ENCODE measurements at places on chromosomes 2 and 18.

DNA sequence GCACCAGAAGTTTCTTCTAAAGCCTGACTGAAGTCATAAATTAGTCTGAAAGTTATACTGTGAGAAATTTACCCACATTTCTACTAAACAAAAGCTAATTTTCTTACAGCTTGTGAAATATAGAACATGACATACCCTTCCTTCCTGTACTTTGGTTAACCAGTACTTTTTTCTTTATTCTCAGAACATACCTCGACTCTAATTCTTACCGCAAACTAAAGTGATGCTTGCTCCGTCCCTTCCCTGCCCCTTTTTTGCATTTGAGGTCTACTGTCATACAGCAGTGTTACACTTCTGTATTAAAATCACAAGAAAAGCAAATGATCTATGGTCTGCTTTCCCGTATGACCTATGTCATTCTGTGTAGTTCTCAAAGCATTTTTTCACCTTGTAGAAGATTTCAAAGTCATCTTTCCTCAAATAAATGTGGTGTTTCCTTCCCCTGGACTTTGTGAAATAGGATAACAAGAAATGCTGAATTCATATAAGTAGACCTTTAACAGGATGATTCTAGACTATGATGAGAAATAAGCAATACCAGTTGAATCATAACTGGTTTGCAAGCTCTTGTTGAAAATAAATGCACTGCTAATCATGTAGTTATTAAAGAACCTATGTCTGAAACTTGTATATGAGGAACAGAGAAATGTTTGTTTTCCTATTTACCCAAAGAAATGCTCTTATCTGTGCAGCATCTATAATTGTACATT is 30.4 kb downstream of the CYTIP start:
- DNase-seq, result peak; percentile 38

DNA sequence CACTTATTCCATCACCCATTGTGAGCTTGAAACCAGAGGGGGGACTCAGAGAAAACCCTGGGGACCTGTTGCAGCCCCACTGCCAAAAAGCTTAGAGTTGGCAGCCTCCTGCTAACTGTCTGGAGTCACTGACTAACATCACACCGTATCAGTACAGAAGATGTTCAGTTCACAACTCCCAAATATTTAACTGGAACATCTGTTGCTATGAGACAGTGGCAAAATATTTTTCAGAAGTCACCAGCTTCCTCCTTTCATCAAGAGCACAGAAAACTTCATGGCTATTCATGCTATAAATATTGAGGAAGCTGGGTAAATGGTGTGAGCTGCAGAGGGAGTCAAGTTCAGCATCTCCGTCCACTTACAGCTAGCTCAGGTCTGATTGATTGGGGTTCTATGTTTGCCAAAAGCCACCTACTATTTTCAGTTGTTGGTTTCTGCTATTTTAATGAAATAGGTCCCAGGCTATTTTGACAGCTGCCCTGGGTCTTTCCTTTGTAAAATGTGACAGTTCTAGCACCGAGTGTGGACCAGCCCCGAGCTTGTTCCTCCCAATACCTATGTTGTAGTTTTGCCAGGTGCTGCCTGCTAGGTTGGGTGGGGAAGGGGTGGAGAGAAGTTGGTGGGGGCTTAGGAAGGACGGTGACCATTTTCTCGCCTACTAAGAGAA is 9.8 kb downstream of the TUBB6 start:
- peak; percentile 25 for DNase-seq

GRCh38 chr18:30527226-30527625 is 515.3 kb downstream of the DSC3 start:
- no peak for DNase-seq

- no peak for DNase-seq
Observed at GRCh38 chr2:241014764-241015163, 16.3 kb downstream of the SNED1 start.

DNA sequence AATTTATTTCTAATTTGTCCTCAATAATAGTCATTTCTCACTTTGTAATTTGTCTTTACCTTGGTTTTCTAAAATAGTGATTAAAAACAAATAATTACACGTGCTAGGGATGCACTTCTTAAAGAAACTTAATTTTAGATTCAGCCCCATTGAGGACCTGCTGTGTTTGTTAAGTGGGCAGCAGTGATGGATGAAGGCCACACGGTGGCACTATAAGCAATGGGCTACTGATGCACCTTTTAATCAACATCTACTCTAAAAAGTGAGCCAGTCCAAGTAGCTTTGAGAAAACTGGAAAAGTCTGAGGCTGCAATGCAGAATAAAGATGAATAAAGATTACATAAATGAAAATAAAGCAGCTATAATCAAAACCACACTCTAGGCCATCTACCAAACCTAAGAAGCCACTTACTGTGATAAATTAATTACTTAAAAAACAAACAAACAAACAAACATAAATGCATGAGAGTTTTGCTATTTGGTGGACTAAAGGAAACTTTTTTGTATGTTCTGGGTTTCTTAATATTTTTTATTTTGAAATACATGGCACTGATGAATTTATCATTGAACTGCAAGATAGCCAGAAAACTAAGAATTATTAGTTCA is 89.3 kb downstream of the PDE11A start:
- DNase-seq, result peak; percentile 30

- DNase-seq, result peak; percentile 39
Observed at GRCh38 chr2:212777020-212777491, 238.5 kb upstream of the ERBB4 start.

DNA sequence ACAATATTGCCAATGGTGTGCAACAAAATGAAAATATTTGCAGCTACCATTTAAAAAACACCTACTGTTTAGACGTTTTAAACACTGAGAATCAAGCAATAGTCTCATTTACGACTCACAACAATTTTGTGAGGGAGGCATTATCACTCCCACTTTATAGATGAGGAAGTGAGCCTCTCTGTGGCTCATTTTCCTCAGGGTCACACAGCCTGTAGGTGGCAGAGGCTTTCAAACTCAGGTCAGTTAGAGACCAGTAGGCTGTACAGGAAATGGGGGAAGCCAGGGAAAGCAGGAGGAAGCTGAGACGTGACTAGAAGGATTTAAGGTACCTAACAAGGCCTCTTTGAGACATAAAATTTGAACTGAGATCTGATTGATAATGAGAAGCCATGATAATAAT is 95.0 kb upstream of the ZNF521 start:
- DNase-seq, result peak; percentile 14

Data from inflammatory macrophage treated with lipopolysaccharide for 4 hours (primary cell).